Right kidney (tissue), 9 donors: ENCODE measurements at places on chromosomes 4 and X.

DNA sequence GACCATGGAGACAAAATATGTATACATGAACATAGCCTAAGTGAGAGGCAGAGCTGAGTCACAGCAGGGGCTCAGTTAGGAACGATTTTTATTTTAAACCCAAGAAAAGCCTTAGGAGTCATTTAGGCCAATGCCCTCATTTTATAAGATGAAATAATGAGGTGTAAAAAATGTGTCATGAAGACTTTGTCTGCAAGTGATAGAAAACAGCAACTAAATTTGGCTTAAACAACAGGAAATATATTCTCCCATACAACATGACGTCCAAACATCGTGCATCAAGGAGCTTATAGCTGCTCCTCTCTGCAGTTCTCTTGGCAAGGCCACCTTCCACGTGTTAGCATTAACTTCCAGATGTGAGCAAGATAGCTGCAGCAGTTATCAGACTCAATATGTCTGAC is 16.8 kb downstream of the SCFD2 start:
- no peak for DNase-seq

GRCh38 chrX:119690921-119691716 is 1.8 kb downstream of the SEPTIN6 start:
- no peak for DNase-seq

- DNase-seq: no peak
These were observed 120.9 kb downstream of the IL15 start for GRCh38 chr4:141757287-141757686.

GRCh38 chr4:169428376-169428775 is 157.6 kb upstream of the SH3RF1 start:
- DNase-seq: no peak

GRCh38 chrX:104566681-104567501 is 892 bp downstream of the IL1RAPL2 start:
- DNase-seq: peak; percentile 51

DNA sequence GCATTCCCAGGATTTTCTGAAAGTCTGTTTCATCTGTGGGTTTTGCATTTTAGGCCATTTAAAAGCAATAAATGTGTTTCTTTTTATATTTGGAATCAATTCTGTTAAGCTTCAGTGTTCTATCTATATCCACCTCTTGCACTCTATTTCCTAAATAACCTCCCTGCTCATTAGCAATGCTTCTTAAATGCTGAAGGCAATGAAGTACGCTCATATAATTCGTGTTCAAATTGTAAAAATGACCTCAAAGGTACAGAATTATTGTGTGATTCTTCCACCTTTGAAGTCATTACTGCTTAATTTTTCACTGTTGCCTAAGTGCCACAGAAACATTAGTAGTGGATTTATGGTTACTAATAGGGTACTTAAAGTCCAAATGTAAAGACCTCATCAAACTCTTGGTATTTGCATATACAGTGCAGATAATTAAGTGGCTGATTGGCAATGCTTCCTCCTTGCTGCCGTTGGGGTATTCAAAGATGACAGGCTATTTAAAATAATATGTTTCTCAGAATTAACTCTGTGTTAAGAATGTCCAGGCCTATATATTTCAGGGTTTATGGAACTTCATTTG is 730.8 kb downstream of the TECRL start:
- DNase-seq: no peak

DNA sequence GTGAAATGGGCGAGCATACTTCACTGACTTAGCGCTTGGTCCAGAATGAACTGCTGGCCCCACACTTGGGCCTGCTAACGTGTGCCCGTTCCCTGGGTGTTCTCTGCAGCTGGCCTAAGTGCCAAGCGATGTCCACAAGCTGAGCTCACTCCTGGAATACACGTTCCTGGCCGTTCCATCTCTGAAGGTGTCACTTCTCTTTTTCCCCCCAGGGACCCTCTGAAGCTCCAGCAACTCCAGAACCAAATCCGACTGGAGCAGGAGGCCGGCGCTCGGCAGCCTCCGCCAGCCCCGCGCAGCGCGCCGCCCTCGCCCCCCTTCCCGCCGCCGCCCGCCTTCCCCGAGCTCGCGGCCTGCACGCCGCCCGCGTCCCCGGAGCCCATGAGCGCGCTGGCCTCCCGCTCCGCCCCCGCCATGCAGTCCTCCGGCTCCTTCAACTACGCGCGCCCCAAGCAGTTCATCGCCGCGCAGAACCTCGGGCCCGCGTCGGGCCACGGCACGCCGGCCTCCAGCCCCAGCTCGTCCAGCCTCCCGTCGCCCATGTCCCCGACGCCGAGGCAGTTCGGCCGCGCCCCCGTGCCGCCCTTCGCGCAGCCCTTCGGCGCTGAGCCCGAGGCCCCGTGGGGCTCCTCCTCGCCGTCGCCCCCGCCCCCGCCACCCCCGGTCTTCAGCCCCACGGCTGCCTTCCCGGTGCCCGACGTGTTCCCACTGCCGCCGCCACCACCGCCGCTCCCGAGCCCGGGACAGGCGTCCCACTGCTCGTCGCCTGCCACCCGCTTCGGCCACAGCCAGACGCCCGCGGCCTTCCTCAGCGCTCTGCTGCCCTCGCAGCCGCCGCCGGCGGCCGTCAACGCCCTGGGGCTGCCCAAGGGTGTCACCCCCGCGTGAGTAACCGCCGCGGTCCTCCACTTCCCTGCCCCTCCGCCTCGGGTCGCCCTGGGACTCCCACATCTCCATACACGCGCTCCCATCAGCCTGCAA is 132.3 kb downstream of the CBR4 start:
- DNase-seq: peak; percentile 80

DNA sequence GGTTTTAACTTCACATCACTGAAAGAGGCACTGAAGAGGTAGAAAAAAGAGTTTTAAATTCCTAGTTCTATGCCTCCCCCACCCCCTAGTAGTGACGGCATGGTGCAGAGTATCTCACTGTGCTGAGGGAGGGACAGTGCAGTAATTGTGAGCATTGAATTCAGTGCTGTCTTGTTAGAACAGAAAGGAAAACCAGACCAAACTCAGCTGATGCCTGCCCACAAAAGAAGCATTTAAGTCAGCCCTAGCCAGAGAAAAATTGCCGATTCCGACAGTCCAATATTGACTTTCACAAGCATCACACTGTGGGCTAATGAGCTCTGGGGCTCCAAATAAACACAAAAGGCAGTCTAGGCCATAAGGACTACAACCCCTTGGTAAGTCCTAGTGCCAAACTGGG is 417.7 kb downstream of the AR start:
- no peak for DNase-seq

DNA sequence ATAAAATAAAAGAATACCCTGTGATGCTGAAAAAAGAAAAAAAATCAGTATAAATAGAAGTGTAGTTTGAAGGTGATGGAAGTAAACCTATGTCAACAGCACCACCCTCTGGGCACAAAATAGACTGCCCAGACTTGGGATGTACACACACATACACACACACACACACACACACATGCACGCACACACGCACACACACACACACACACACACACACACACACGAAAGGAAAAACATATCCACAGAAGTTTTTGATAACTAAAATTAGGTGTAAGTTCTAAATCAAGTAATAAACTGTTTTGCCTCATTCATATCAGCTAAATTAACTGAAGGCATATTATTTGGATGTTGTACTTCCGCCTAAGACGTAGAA is 40.5 kb downstream of the ANXA5 start:
- DNase-seq: peak; percentile 12

DNA sequence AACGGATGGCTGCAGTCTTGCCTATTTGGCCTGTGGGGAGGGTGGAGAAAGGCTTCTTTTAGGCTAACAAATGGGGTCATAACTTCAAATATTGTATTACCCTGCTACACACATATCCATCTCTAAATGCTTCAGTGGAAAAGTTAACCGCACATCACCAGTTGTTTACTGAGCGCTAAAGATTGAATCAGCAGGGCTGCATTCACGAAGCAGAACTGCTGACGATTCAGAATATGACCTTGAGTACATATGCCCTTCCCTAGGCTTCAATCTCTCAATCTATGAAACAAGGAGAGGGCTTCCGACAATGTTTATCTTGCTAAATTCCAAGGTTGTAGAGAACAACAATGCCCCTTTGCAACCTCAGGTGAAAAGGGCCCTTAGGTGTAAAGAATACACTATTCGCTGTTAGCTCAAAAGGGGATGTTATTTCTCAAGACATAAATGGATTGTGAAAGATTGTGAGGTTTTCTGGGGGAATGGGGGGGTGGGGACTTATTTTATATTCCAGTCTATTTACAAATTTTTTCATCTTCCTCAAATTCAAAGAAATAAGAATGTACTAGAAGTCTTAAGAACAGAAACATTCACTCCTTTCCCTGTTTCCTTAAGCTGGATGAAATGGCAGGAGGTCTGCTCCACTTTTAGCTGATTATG is 2.6 kb upstream of the ATP6AP2 start:
- DNase-seq: no peak

- no peak for DNase-seq
These were observed 923.6 kb upstream of the TENM3 start for GRCh38 chr4:181319629-181320028.

DNA sequence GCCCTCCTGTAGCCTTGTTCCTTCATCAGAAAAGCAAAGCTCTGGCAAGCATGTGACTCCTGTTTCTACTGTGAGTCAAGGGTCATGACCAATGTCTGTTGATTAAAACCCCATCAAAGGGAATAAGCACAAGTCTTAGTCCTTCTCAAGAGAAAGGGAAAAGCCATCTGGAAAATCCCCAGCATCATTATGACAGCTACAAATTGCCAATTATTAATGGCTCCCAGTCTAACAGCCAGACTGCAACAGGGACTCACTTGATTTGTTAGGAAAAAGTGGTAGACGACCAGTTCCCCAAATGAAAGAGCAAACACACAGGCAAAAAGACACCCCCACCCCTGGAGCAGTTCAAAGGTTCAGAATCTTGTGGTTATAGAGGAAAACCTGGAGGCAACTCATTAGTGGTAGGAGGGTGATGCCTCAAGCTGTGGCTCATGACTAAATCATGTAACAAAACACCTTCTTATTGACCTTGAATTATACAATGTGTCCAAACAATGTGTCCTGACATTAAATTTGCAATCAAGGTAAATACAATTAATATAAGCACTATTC is 315.7 kb downstream of the HNRNPD start:
- no peak for DNase-seq

GRCh38 chr4:109629775-109630174 is 69.7 kb downstream of the MCUB start:
- DNase-seq: no peak

- no peak for DNase-seq
These were observed 31.6 kb downstream of the IQCM start for GRCh38 chr4:149784018-149784417.

DNA sequence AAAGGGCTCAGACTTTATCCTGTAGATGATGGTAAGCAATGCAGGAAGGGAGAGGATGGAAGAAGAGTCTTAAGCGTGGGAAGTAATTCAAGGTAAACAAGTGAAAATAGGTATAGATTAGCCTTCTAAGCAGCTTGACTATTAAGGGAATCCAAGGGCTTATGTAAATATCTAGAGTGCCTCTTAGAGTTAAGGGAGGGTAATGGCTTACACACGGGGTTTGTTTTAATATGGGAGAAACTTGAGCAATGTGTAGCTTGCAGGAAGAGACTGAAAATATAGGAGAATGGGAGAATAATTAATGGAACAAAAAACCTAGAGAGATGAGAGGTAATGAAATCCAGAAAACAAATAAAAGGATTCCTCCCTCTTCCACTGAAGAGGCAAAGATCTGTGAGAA is 12.8 kb upstream of the SAP30 start:
- no peak for DNase-seq

DNA sequence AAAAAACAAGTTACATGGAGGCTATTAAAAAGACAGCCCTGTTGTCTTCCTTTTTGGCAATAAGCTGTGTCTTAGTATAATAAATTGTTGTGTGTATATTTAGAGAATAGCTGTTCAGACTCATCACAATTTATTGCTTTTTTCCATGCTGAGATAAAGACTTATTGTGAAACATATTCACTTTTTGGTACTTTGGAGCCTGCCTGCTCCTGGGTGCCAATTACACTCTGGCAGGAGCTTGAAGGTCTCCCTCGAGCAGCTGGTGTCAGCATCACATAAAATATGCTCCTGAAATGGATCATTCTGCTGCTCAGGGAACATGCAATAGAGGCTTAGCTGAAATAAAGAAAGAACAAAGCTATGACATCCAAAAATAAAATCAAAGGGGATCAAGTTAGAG is 211.6 kb upstream of the DKK2 start:
- no peak for DNase-seq

DNA sequence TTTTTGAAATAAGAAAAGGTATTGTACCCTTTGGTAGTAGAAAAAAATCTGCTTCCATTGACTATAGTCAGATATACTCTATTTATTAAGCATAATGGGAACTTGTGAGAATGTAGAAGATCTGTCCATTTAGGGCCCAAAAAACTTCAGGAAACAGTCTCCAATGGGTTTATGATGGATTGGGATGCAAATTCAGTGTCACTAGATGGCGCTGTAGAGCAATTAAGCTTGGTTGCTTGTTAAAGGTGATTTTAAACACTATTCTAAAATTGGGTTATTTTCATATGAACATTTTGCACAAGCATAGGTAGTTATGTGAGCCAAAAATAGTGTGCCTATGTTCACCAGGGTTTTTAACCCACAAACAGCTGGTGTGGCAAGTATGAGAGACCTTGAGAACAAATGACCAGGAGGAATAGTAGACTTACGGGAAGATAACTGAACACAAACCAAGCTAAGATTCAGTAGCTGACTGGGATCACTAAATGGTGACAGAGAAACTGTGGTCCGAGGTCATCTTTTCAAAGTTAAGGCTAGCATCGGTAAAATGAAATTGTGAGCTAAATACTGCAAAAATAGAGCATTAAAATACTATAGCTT is 80.3 kb upstream of the LSM6 start:
- DNase-seq: no peak

DNA sequence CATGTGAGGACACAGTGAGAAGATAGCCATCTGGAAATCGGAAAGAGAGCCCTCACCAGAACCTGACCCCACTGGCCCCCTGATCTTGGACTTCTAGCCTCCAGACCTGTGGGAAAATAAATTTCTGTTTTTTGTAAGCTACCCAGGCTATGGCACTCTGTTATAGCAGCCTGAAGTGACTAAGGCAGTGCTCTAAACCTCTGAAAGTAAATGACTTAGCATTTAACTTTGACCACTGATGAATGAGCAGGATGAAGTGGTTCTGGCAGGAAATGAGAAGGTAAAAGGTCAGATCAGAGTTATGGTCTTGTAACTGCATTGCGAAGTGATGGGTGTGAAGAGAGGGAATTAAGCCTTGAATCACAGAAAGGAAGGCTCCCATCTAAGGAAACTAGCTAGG is 17.0 kb downstream of the GPAT3 start:
- no peak for DNase-seq

- DNase-seq: no peak
These were observed 13.3 kb upstream of the AGA start for GRCh38 chr4:177455561-177455970.

DNA sequence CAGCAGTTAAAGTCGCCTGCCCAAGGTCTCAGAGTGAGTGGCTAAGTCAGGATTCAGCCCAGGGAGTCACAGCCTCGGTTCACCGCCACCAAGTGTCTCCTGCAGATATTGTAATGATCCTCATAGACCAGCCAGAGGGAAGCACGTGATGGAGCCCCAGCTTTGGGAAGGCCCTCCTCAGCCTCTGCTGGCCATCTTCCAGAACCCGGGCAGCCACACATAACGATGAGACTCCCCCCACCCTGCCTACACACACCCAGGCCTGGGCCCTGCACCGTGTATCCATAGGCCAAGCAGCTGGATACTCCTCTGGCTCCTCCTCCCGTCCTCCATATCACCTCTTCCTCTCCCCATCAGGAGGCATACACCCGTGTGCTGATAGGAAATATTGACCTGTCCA is 19.6 kb upstream of the SASH3 start:
- no peak for DNase-seq

GRCh38 chr4:118270492-118270891 is 82.3 kb downstream of the PRSS12 start:
- no peak for DNase-seq

- DNase-seq: no peak
These were observed 23.3 kb downstream of the RPGR start for GRCh38 chrX:38304010-38304409.
